Stimulated activated CD8-positive, alpha-beta memory T cell treated with anti-CD3 and anti-CD28 coated beads, Interleukin-7, amount 100 ng/mL, for 24 hours (primary cell): ENCODE measurements at places on chromosomes 4 and X.

DNA sequence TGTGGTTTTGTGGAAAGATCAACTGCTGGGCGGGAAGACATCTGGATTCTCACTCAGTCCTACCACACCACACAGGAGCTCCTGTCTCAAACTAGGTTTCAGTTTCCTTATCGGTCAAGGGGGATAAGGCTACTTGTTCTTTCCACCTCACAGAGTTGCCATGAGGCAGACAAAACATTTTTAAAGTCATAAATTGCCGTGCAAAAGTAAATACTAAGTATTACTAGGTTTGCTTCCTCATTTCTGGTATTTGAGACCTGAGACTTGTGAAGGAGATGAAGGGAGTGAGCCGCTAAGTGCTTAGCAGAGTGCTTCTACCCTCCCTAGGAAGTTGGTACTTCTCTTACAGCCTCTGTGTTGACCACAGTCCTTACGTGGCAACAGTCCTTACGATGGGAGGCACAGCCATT, 1.5 kb downstream of the LAP3 start:
- DNase-seq = no peak

DNA sequence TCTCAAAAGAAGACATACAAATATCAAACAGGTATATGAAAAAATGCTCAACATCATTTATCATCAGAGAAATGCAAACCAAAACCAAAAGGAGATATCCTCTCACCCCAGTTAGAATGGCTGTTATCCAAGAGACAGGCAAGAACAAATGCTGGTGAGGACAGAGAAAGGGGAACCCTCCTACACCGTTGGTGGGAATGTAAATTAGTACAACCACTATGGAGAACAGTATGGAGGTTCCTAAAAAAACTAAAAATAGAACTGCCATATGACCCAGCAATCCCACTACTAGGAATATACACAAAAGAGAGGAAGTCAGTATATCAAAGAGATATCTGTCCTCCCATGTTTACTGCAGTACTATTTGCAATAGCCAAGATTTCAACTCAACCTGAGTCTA, 83.5 kb downstream of the CDS1 start:
- DNase-seq = no peak

DNA sequence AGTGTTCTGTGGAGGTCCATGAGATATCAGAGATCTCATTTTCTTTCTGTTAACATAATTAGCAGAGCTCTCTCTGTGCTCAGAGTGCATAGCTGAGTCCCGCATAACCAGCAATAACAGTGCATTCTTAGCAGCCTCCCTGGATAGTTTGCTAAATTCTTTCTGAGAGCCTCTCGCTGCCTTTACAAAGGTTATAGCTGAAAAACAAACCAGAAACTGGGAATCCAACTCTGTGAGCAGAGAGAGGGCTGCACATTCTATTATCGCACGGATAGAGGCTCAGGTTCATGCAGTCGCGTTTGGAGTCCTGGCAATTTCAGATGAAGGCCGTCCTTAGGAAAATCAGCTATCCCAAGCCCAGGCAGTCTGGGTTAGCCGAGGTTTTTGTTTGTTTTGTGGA, 1.2 kb downstream of the ENPP6 start:
- no peak for DNase-seq

GRCh38 chrX:150411656-150412055, 48.5 kb downstream of the MAMLD1 start:
- DNase-seq = no peak

DNA sequence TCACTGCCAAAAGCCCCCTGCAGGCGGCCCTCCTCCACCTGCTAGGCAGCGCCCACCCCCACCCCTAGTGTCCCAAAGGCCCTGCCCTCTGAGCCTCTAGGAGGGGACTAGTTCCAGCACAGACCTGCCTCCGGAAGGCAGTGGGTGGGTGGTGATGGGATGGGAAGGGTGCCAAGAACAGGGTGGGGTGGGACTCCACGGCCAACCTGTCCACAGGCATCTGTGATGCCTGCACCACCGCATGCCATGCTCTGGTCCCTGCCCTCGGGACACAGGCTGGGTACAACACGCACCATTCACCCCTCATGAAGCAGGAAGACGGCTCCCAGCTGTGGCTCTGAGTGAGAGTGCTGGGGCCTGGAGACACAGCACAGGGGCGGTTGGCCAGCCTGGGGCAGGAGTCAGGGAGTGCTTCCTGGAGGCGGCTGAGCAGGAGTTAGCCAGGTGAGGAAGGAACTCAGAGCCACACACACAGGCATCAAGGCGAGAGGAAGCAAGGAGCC, 243.1 kb upstream of the PSAPL1 start:
- no peak for DNase-seq

DNA sequence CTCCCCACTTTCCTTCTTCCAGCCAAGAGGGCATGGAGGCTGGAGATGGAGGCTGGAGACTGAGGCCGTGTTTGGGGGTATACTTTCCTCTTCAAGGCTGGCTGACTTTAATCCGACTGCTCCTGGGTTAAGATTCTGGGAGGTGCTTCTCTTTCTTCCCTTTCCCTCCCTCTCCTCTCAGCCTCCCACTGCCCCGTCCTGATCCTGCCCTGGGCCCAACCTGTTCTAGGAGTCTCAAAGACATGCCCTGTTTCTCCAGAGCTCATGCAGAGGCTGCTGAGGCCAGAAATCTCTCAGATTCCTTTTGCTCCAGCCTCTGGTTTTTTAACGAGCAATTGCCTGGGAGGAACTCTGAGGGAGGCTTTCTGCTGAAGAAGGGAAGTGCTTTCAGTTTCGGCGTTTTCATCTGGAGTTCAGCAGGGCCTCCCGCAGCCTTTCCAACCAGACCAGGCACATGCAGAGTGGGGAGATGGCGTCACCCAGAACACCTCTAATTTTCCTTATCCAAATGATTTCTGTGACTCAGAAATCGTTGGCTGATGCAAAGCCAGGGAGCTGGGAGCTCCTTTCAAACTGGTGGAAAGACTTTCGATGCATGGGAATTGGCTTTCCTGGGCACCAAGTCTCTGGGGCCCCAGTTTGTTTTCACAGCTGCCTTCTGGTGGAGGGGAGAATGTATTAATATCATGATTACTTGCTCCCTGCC, 34.5 kb upstream of the FAM9C start:
- no peak for DNase-seq

GRCh38 chr4:24226667-24227066, 336.8 kb upstream of the PPARGC1A start:
- DNase-seq = no peak

- DNase-seq = no peak
These were observed 9.9 kb downstream of the TACC3 start for GRCh38 chr4:1731180-1731579.

DNA sequence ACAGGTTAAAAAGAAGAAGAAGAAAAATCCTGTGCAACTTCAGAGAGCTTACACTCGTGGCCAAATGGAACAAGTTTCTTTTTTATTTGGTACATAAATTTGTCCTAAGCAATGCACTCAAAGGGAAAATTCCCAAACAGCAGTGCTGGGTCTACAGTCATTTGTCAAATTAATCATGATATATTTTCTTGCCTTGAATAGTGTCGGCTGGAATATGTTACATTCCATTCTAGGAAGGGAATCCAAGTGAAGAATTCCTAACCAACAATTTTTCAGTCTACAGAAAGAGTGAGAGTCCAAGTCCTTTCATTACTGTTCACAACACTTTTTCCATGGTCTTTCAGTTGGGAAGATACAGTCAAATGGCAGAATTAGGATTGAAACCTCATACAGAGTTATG, 63.9 kb downstream of the HAND2 start:
- no peak for DNase-seq

DNA sequence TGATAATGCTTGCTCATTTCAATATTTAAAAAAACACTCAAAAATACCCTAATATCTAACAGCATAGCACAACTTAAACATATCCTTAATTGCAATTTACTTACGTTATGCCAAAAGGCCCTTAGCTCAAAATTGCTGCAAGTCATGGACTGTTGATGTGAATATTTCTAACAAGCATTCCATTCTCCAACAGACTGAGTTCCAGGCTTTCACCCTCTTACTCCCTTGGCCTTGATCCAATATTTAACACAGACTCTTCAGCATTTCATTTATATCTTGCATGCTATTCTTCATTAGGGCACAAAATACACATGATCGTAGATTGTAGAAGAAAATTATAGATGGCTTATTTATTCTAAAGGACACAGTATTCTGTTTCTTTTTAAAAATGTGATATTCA, 96.5 kb downstream of the RNF150 start:
- no peak for DNase-seq

- DNase-seq = no peak
These were observed 100.9 kb downstream of the AMELX start for GRCh38 chrX:11393949-11394654.

- DNase-seq = no peak
These were observed 9.0 kb downstream of the USO1 start for GRCh38 chr4:75733369-75733768.

DNA sequence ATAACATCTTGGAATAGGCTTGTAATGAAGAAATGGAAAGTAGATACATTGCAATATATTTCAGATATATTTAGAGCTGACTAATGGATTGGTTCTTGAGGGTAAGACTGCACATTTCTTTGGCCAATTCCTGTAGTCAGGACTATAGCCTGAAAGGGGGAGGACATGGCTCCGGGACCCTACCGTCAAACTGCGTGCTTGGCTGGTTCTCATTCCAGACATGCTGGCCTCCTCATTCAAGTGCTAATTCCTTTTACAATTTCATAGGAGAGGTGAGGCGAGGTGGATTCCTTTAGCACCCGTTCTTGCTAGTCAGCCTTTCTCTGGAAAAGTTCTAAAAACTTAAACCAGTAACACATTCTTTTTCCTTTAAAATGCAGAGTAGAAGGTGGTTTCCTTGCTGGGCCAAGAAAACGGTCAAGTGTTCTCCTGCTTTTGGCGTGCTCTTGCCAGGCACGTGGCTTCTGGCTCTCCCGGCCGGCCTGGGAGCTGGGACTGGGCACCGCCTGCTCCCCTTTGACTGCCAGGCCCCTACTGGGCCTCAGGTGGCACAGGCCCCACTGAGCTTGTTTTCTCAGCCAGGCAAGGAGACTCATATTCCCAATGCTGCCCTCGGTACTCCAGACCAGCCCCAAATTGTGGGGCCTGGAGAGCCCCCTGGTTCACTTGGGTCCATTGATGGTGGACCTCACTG, 167.2 kb downstream of the STK32B start:
- DNase-seq = no peak

DNA sequence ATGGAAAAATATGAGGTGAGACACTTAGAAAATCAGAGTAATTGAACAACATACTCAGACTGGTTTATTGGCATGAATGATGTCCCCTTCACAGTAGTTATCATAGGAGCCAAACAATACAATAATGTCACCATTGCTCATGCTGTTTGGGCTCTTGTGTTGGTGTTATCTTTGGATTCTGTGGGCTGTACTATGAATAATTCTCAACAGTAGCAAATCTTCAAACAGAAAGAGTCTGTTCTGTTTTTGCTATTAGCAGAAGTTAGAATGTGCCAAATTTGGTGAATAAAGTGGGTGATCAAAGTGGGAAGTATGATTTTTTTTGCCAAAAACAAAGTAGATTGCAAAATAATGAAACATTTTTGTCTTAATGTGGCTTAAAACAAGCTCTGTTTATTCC, 58.3 kb downstream of the GRID2 start:
- DNase-seq = no peak

GRCh38 chr4:140300271-140300970, 73.0 kb upstream of the SCOC start:
- no peak for DNase-seq

- DNase-seq = no peak
These were observed 145.6 kb upstream of the PCDH18 start for GRCh38 chr4:137677863-137678262.

- no peak for DNase-seq
These were observed 47.2 kb downstream of the FAM114A1 start for GRCh38 chr4:38914854-38915253.

DNA sequence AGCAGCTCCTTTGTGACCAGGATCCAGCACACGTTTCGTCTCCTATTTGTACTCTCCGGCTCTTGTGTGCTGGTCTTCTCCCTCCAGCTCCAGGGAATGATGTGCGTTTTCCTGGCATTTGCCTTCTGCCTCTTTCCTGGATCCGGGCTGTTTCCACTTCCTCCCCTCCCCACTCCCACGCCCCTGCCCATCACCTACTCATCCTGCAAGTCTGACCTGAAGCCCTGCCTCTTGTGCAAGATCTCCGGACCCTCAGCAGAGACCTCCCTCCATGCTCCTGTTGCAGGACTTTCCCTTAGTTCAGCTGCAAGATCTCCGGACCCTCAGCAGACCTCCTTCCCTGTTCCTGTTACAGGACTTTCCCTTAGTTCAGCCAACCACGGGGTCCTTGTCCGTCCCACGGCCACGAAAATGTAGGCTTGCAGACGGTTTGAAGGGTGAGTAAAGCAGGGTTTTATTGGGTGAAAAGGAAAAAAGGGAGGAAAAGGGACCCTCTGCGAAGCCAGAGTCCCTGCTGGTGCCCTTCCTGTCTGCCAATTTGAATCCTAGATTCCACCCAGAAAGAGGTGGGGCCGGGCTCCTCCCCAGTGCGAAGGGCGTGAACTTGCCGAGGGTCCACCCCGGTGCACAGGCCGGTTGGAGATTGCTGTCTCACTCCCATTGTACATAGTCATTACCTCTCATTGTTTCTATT, 74.4 kb upstream of the IRF2 start:
- no peak for DNase-seq
